ENCODE measurements at places on chromosomes 6 and 20.

DNA sequence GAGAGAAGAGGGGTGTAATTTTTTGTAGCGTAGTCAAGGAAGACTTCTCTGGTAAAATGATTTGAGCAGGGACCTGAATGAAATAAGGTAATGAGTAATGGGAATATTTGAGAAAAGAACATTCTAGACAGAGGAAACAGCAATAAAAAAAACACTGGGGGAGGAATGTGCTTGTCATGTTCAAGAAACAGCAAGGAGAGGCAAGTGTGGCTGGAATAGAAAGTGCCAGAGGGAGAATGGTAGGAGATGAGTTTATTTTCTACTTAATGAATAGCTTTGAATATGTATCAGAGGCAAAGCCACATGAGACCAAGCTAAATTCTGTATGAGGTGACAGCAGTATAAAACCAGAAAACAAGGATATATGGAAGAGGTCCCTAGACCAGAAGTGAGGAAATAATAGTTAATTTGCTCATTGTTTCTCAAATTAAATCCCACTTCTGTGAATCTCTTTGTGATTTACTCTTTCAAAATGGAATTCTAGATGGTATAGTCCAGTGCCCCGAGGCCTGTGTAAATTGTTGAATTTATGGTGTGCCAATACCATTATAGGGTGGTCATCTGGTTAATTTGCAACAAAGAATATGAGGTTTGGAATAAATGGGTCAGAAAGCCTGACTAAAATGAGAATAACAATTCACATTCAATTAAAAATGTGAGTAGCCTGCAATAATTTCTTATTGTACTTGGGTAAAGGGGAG is 170.2 kb downstream of the CDKAL1 start:
- no peak for DNase-seq

- no peak for DNase-seq
These were observed 3.8 kb upstream of the RANBP9 start for GRCh38 chr6:13715444-13715883.

- no peak for DNase-seq
These were observed 14.4 kb downstream of the JARID2 start for GRCh38 chr6:15260099-15260821.

DNA sequence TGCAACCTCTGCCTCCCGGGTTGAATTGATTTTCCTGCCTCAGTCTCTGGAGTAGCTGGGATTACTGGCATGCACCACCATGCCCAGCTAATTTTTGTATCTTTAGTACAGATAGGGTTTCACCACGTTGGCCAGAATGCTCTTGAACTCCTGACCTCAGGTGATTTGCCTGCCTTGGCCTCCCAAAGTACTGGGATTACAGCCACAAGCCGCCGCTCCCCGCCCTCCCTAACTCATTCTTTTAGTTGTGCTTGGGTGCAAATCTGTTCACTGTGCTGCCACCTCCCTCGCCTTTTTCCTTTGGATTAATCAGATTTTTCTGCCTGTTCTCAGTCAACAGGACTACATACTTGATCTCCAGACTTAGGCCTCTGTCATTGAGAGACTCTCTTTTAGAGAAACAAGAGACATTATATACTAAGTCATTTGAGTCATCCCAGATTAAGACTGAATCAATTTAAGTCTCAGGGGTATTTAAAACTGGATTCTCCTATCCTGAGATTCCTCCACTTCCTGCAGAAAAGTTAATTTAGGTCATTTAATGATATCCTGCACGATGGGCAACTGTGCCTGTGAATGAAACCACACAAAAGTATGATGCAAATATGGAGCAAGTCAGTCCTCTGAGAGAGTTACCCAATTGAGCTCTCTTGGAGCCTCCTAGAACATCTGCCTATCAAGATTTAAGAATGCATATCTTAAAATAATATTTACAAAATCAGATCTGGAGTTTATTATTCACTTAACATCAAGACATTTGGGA is 136.1 kb upstream of the THEMIS start:
- DNase-seq, result no peak

GRCh38 chr6:56709650-56710049 is 67.0 kb upstream of the DST start:
- DNase-seq, result no peak

DNA sequence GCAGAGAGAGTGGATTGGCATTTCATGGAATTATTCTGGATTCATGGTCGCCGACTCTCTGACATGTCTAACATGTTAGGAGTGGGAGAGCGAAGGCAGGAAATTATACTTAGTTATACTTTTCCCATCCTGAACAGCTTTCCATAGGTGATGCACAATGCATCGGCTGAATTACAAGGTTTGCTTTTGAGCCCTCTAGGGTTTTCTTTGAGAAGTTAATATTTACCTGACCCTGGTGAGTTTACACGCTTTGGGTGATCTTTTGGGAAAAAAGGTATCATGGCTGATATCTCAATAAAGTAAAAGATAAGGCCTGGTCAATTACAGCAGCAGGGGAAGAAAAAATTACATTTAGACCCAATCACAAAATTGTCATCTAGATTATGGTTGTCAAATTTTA is 14.0 kb upstream of the NKX2-2 start:
- DNase-seq, result no peak

- DNase-seq, result peak; percentile 25
These were observed at the start of gene ACSS1 for GRCh38 chr20:25058051-25058846. Gene ACSS1, minus strand, starts transcription at chr20:25058139. Its CDS starts 37 bp downstream, at chr20:25058102.

DNA sequence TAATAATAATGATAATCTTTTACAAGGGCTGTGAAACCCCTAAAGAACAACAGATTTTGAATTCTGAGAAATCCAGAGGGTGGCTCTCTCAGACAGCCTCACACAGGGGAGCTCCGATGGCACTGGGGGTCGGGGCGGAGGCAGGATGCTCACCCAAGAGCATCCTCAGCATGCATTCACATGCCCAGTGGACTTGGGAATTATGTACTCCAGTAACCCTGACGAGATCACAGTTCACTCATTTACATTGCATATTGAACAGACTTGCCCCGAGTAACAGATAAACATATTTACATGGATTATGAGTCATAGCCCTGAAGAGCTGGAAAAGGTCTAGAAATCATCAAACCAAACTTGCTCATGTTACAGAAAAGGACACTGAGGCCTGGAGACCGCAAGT is 482.7 kb upstream of the JARID2 start:
- DNase-seq, result no peak

Data from esophagus squamous epithelium (tissue), 5 donors.